COLO829 (cell line): ENCODE measurements at places on chromosomes 2 and 18.

DNA sequence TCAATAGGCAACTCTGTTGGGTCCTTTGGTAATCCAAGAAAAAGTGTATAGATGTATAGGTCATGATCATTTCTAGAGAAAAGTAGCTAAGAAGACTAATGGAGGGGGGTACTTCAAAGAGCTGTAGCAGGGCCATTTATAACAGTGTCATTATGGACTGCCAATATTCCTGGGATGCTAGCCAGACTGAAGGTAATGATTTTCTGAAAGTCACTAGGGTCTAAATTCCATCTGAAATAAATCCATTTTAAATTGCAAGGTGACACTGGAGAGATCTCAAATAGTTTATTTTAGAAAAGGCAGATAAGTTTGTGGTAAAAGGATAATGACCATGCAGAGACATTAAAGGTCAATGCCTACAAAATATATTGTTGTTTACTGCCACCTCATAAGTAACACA, 4.5 kb upstream of the SPC25 start:
- DNase-seq: no peak

DNA sequence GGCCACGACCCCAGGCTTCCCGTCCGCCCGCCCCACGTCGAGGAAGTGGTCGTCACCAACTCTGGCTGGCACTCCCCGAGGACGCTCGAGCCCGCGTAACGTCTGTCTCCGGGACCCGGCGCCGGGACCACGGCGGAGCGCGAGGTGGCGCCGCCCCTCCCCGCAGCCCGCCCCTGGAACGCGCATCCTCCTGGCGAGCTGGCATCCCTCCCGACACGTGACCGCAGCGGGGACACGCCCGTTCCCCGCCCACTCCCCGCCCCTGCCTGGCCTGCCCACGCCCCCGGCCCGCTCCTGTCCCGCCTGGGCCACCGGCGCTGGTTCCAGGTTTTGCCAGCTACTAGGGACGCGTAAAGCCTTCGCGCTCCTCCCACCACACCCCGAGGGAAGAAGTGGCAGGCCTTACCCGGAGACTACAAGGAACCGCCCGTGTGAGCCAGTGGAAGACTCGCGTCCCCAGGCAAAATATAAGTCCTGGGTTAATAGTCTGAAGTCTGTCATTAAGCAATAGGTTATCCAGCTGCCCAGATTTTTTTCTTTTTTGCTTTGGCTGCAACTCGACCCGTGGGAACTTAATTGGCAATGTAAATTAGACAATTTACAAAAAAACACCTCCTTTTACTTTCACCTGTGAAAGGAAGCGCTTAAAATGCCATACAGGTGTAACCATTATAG, at the start of gene OSBPL1A:
Gene OSBPL1A, minus strand, starts transcription at position 131 of the 675 bp plus-strand sequence. CDS start 20,291 bp downstream, outside the sequence.
- DNase-seq: peak; percentile 73

DNA sequence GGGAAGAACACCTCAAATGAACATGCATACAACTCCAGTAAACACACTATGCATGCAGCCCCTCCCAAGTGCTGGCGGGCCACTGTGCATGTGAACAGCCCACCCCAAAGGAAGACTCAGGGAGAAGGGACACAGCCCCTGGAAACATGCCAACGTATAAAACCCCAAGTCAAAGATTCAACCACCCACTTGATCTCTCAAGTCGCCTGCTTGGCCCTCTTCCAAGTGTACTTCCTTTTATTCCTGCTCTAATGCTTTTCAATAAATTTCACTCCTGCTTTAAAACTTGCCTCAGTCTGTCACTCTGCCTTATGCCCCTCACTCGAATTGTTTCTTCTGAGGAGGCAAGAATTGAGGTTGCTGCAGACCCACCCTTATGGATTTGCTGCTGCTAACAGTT, 139.1 kb downstream of the C1D start:
- DNase-seq: no peak

- DNase-seq: no peak
Measured at GRCh38 chr2:98355881-98356280, 9.6 kb downstream of the CNGA3 start.

- DNase-seq: no peak
Measured at GRCh38 chr2:233817995-233818638, 36.2 kb downstream of the HJURP start.

DNA sequence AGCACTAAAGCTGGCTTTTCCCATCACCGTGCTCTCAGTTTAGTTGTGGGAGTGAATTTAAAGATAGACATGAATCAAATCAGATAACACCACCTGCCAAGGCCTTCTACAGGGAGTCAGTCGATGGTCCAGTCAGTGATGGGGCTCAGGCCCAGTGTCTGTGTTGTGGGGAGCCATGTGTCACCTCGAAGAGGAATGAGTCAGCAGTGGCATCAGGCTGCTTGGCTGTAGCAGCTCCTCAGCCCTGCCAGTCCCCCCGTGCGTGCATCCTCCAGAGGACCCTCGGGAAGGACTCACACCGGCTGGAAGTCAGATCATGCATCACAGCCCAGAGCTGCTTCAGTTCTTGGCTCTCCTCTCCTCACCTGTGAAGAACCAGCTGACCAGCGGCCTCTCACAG, 420.4 kb upstream of the RAB6C start:
- no peak for DNase-seq

DNA sequence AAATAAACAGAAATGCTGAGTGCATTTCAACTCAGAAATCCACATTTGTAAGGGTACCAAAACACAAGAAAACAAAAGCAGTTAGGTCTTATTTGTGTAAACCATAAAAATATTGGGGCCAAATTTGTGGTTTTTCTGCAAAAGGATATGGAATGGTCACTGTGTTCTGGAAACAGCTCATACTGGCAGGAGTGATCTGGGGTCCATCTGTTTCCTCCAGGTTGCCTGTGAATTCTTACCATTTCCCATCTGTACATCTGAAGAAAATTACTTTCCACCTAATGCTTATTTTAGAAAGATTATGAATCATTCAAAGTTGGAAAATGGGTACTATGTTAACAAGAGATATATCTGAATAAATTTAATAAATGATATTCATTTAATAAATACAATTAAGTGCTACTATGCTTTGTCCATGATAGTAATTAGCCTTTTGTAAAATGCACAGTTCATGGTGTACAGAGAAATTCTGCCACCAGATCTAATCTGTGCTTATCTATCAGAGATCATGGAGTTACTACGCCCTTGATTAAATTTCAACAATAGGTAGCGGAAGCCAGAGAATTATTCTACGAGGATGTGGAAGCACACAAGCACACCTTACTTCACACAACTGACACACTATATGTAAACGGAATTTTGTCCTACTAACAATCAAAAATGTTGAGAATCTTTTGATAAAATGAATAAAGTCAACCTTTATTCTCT, 10.9 kb downstream of the ALS2 start:
- DNase-seq: no peak

- DNase-seq: no peak
Measured at GRCh38 chr2:85737961-85738360, 15.8 kb upstream of the ATOH8 start.

DNA sequence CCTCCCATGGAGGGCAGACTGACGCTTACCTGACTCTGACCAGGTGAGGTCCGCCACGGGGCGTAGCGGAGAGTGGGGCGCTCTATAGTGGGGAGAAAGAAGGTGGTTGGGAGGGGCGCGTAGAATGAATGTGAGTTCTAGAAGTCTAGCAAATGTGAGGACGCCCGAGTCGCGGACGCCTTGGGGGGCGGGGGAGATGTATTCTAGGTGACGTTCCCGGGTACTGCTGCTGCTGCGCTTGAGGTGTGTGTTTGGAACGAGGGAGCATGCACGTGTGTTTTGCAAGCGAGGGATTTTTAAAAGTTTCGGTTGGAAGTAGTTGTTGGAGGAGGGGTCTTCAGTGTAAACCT, 758 bp downstream of the RIF1 start:
- DNase-seq: peak; percentile 17

GRCh38 chr2:239882331-239882732, 142.8 kb downstream of the NDUFA10 start:
- no peak for DNase-seq

- no peak for DNase-seq
Measured at GRCh38 chr18:13137670-13138419, 80.7 kb upstream of the LDLRAD4 start.

DNA sequence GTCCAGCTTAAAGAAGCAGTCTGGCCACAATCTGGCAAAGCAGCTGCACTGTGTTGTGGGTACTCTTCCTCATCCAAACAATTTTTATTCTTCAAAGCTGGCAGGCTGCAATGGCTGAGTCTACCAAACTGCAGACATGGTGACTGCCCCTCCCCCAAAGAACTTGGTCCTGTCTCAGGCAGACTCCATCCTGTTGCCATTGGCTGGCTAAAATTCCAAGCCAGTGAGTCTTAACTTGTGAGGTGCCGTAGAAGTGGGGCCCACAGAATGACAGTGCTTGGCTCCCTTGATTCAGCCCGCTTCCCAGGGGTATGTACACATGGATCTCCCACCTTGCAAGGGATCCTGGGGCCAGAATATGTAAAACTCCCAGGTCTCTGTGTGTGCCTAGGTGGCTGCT, 14.5 kb upstream of the NXPH2 start:
- DNase-seq: no peak

- no peak for DNase-seq
Measured at GRCh38 chr2:68770271-68771111, 35.9 kb downstream of the ARHGAP25 start.

DNA sequence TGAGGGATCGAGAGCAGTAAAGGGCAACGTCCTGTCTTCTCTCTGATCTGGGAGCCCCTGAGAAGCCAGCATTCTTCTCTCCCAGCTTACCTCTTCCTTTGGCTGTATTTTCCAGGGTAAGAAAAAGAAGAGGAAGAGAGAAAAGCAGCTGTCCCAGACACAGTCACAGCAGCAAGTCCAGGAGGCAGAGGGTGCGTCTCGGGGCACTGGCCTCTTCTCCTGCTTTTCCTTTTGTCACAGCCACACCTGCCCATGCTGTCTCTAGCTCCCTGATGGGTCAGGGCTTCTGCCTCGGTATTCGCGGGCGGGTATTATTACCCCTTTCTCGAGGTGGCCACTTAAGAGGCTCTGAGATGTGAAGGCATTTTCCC, 20.3 kb downstream of the TGOLN2 start:
- DNase-seq: no peak

GRCh38 chr2:239533569-239534316, 132.9 kb upstream of the HDAC4 start:
- no peak for DNase-seq

DNA sequence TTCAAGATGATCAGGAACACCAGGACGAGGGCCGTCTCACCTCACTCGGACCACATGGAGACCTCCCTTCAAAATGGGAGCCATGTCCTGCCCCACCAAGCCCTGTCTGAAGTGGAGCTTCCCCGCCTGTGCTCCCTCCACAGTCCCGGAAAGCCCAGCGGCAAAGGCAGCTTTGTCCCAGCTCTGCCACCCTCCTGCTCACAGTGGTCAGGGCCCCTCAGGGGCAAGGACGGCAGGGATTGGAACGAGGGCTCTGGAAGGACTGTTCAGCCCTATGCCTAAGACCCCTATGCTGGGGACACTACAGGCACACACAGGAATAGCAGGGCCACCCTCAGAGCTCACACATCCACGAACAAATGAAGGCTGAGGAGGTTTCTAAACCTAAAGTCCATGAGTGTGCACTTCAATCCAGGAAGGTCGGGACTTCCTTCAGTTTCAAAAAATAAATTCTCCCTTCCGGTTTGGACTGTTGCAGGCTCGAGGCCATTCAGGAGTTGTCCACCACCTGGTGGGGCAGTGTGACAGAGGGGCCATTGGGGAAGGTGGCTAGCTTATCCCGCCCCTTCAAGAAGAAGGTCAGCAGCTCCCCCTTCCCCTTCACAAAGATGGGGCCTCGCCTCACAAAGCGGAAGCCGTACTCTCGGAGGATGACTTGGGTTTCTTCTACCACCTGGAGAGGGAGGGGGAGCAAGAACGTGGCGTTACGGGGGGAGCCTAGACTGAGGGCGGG, 26.4 kb downstream of the CENPO start:
- no peak for DNase-seq

GRCh38 chr2:100820273-100820522, 259 bp downstream of the NPAS2 start:
- DNase-seq: no peak

- DNase-seq: no peak
Measured at GRCh38 chr2:234313558-234313957, 183.3 kb downstream of the ARL4C start.

- no peak for DNase-seq
Measured at GRCh38 chr2:163341426-163341825, 394.4 kb downstream of the FIGN start.

DNA sequence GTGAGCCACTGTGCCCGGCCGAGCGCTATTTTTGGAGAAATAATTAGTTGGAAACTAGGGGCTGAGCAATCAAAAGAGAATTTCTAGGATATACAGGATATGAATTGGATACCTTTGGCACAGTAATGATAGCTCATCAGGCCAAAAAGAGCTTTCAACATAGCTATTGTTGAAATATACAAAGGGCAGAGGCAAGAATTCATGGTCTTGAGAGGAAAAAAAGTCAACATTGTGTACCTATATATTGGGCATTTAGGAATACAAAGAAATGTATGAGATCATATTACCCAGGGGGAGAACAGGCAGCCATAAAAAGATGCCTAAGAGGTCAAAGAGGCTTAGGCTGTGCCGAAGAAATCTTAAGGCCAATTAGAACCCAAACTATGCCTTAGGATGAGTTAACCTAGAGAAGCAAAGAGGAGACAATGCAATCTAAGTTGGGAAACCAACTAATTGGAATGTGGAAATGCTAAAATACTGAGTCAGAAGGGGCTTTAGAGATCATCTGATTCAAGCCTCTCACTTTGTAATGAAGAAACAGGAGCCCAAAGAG, 99.0 kb downstream of the RBBP8 start:
- DNase-seq: peak; percentile 74

DNA sequence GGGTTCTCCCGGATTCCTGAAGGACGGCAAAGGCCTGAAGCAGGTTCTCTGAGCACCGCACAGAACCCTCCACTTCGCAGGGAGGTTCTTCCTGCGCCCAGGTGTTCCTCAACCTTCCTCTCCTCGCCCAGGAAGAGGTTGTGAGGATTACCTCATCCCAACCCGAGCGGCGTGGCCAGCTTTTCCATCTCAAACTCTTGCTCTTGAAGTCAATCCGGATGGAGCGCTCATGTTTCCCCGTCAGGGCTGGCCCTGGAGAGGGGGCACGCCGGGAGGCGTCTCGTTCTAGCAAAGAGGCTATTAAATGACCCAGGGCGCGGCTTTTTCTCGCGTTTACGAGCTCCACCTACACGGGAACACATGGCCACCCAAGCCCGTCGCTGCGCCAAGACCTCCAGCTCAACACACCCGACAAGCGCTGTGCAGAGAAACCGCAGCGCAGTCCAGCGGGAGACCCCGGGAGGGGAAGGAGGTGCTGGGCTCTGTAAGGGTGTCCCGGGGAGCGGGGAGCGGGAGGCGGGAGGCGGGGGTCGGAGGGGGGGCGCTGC, 540 bp upstream of the RAB10 start:
- peak; percentile 54 for DNase-seq

DNA sequence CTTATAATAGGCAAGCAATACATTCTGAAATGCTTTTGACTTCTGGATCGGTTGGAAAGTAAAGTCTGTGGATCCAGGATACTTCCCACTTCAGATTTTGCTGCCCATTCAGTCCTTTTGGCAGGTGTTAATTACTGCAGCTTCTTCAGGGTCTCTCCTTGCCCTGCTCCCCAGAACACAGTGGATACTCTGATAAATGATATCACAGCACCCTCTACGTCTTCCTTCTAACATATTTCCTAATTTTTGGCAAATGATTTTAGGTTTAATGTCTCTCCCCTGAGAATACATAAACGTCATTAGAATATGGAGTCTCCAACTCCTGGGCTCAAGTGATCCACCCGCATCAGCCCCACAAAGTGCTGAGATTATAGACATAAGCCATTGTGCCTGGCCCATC, 249.8 kb downstream of the NYAP2 start:
- no peak for DNase-seq
